ENCODE measurements at places on chromosomes 7 and 10. TPM values are rescaled to one million over a fixed set of nuclear protein-coding genes. Genes with fewer than 3 reads are reported as not detected.

- H3K4me3 ChIP-seq: no peak overlapping the region
- no peaks in the 10 kb centered on the region for H3K4me1 ChIP-seq
- H3K27me3 ChIP-seq: peaks cover 6% of the 10 kb centered on the region
- H3K27ac ChIP-seq: no peak overlapping the region
- DNase-seq: no peak
- no peaks in the 10 kb centered on the region for H3K36me3 ChIP-seq
These were observed 98.2 kb downstream of the CALN1 start for GRCh38 chr7:72313906-72314305.

DNA sequence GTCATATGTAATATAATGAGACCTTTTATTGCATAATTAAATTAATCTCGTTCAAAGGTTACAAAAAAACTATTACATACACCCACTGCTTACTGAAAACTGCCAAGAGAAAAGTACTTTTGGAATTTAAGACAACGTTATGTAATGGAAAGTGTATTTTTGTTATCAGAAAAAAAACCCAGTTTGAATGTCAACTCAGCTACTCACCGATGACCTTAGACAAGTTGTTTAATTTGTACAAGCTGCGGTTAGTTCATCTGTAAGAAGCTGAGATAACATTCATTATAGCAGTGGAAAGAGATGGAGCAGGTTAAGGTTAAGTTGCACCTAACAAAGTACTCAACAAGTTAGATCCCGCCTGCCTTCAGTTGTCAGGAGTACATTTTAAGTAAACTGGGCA lies 1.1 kb downstream of the PSMA2 start:
- DNase-seq: no peak
- H3K27me3 ChIP-seq: no peaks in the 10 kb centered on the region
- H3K4me3 ChIP-seq: peak overlapping the region; percentile 95
- peak overlapping the region; percentile 97 for H3K27ac ChIP-seq

DNA sequence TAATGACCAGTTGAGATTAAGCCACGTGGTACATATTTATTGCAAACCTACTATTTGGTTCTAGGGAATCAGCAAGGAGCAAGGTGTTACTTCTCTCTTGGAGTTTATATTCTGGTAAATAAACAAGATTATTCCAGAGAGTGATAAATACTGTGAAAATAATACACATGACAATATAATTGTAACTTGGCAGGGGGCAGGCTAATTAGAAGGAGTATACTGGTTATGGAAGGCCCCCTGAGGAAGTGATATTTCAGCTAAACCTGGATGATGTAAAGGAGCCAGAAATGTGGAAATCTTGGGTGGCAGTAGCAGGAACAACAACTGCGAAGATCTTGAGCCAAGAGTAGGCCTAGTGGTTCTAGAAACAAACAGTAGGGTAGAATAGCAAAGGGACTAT lies 111.8 kb downstream of the SDK1 start:
- H3K27ac ChIP-seq: peak overlapping the region; percentile 5
- no peaks in the 10 kb centered on the region for H3K36me3 ChIP-seq
- no peak overlapping the region for H3K4me3 ChIP-seq
- no peak for DNase-seq

DNA sequence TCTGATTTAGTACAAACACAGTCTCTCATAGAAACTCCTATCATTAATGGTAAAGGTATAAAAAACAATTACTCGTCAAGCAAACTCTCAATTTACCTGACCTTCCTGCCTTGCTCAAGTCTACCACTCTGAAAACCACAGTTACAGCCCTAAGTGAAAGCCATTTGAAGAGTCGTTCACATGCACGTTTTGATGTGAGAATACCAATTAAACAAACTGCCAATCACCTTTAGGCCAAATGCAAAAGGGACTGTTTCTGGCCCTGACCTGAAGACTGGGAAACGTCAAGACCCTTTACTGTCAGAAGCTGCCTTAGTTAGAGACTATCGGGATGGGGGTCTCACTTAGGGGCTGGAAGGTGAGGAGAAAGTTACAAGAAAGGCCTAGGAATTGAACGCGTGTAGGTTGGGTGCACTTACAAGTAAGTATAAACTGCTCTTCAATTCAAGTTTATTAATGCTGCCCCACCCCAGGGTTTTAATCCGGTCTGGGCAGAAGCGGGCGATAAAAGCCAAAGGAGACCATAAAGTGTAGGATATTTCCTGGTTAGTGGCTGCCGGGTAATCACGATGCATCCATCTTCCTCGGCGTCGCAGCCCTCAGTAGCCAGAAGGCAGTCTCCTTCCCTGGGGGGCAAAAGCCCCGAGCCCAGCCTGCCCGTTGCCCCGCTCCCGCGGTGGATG lies 935 bp downstream of the TM9SF3 start:
- peaks cover 9% of the 10 kb centered on the region for H3K36me3 ChIP-seq
- no peak for DNase-seq
- no peaks in the 10 kb centered on the region for H3K27me3 ChIP-seq
- H3K4me3 ChIP-seq: peak overlapping the region; percentile 93
- H3K27ac ChIP-seq: peak overlapping the region; percentile 76

The OR2A12 gene
- not detected for total RNA-seq

The ACSM6 gene
- total RNA-seq: not detected

DNA sequence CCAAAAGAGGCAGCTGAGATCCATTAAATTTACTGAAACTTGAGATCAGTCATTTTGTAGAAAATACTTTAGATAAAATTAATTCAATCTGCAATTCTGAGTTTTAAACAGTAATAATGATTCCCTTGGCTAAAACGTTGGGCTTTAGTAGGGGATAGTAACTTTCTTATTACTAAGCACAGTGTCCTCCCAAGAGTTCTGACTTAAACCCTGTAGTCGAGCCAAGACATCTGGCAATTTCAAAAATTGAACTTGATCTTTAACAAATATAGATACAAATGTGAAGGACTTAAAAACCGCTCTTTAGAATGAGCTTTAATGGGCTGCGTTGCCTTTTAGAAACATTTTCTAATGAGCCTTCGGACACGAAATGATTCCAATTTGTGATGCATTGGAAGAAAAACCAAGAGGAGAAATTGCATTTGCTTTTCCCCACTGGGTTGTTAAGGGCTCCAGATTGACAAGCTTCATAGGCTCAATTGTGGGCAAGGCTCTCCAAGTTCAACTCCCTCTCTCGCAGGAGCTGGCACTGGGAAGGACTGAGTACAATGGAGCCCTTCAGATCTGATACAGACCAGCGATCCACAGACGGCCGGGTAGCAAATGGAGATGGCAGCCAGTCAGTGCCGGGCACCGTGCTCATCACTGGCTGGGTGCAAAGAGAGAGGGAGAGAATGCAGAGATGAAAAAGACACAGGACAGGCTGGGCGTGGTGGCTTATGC lies 921.3 kb upstream of the AUTS2 start:
- no peaks in the 10 kb centered on the region for H3K36me3 ChIP-seq
- no peaks in the 10 kb centered on the region for H3K27me3 ChIP-seq
- DNase-seq: no peak
- no peak overlapping the region for H3K4me3 ChIP-seq

DNA sequence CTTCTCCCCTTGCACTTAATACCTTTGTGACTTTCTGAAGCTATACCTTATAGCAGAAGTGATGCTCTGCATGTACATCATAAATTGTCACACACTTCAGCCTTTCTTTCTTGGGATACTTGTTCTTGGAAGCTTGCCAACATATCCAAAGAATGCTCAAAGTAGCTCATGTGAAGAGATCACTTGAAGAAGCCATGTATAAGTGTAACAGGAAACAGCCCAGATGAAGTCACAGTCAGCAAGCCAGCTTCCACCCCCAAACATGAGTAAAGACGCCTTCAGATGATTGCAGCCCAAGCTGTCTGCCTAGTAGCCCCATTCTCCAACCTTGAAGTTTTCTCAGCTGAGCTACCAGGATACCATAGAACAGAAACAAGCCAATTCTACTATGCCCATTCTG lies 50.9 kb downstream of the DGKB start:
- no peaks in the 10 kb centered on the region for H3K4me1 ChIP-seq
- H3K27ac ChIP-seq: no peak overlapping the region
- DNase-seq: no peak
- no peaks in the 10 kb centered on the region for H3K27me3 ChIP-seq
- H3K36me3 ChIP-seq: no peaks in the 10 kb centered on the region

The AKR1C8 gene
- total RNA-seq: not detected

DNA sequence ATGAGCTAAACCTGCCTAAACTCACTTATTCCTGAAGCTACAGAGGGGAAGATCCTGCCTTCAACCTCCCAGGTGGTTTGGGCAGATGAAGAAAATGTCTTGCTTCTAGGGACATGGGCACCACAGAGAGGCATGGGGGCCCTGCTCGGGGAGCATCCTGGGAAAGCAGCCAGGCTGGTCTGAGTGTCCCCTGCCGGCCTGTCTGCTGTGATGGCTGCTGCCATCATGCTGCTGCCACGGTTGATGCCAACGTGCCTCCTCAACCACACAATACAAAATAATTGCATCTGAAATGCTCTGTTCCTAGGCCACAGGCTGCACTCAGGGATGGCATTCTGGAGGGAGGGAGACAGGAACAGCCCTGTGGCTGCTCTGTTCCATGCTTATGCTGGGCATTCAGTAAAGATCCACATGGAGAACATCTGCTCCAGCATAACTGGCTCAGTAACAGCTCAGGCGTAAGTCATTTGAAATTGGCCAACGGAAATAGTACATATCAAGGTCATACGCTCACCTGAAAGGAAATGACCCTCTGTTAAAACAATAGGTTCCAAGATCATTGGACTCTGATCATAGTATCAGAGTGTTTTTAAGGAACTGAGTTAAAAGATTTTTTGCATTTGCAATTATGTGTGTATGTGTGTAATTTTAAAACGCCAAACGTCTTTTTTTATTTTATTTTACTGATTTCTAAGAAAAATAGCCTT lies 299.0 kb downstream of the TNS3 start:
- no peak overlapping the region for H3K4me3 ChIP-seq
- H3K36me3 ChIP-seq: peaks cover 70% of the 10 kb centered on the region
- no peak overlapping the region for H3K27ac ChIP-seq
- no peaks in the 10 kb centered on the region for H3K27me3 ChIP-seq

- no peak for DNase-seq
- H3K27me3 ChIP-seq: no peaks in the 10 kb centered on the region
- peaks cover 24% of the 10 kb centered on the region for H3K4me1 ChIP-seq
- no peak within 1 kb of the TSS for H3K4me3 ChIP-seq
- H3K27ac ChIP-seq: peak within 1 kb of the TSS; percentile 62
These were observed at the start of gene IL6 for GRCh38 chr7:22726907-22727713. IL6 (plus strand) TSS chr7:22727200; CDS start chr7:22727263, 63 bp downstream.

The DPYSL4 gene
- 9.9 TPM for total RNA-seq

- no peak for DNase-seq
- peaks cover 5% of the 10 kb centered on the region for H3K27me3 ChIP-seq
- no peaks in the 10 kb centered on the region for H3K4me1 ChIP-seq
- H3K27ac ChIP-seq: no peak overlapping the region
These were observed 46.7 kb downstream of the PLPP4 start for GRCh38 chr10:120503689-120504088.

The ANKRD22 gene
- 0.15 TPM for total RNA-seq

The UNCX gene
- total RNA-seq: not detected

The ANK3 gene
- total RNA-seq: 2.5 TPM

- no peak overlapping the region for H3K27ac ChIP-seq
- peaks cover 21% of the 10 kb centered on the region for H3K4me1 ChIP-seq
- DNase-seq: no peak
- H3K27me3 ChIP-seq: no peaks in the 10 kb centered on the region
- no peak overlapping the region for H3K4me3 ChIP-seq
These were observed 96.6 kb downstream of the AVL9 start for GRCh38 chr7:32591938-32592337.

The LRRD1 gene
- total RNA-seq: 0.05 TPM
